ENCODE measurements at places on chromosomes 2 and 18. TPM values are rescaled to one million over a fixed set of nuclear protein-coding genes. Genes with fewer than 3 reads are reported as not detected.
A peak's percentile ranks its signal among the peaks of the same experiment; 100 is the strongest.

DNA sequence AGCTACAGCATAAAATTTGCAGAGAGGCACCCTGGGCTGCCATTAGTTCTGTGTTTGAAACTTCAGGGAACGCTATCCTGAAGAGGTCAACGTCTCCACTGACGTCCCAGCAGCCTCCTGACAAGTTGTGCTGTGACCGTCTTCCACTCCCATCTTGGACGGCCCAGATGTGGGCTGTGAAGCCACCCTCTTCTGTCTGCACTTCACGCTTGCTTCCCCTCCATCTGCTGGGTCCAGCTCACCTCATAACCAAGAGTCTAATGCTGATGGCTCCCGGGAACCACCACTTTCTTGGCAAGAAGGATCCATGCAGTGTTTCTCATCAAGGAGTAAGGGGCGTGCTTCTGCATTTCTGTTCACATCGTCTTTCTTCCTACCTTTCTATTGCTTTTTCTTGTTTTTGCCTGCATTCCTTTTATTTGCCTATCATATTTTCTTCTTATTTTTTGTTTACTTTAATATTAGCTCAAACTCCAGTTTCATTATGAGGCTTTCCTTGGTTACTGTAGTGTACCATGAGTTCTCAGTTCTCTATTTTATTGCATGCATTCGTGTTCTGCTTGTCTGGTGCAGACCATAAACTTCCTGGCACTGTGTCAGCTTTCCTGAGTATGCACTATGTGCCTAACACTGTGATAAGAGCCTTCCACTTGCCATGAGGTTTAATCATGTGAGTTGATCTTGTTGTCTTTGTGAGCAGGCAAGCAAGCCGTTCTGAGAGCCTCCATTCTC lies 631.8 kb upstream of the RAB6C start:
- no peaks in the 10 kb centered on the region for H3K36me3 ChIP-seq
- H3K4me3 ChIP-seq, result no peak overlapping the region
- no peak for DNase-seq
- peaks cover 4% of the 10 kb centered on the region for H3K27me3 ChIP-seq
- no peaks in the 10 kb centered on the region for H3K4me1 ChIP-seq

DNA sequence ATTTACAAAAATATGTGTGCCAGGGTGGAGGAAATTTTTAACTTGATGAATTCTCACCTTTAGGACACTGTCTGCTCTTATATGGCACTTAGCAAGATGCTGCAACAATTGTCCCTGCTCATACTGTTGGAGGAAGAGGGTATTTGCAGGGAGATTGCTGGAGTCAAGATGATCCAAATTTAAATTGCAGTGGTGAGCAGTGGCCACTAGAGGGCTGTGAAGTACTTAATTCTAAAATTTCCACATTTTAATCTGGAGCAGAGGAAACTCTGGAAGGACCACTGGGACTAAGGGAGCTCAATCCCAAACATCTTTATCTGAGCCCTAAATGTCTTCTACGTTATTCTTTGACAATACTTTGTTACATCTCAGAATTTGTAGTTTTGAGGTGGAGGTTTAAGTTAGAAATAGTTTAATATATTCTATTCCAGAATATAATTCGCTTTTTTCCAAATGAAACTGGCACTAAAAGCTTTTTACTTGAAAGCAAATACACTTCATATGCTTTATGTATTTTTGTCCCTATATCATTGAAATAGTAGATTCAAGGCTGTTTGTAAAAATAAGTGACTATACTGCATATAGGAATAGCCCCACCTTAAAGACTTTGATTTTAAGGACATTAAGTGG lies 33.0 kb upstream of the PTH2R start:
- H3K4me3 ChIP-seq, result no peak overlapping the region
- no peaks in the 10 kb centered on the region for H3K36me3 ChIP-seq
- DNase-seq, result no peak
- peaks cover 4% of the 10 kb centered on the region for H3K27me3 ChIP-seq

DNA sequence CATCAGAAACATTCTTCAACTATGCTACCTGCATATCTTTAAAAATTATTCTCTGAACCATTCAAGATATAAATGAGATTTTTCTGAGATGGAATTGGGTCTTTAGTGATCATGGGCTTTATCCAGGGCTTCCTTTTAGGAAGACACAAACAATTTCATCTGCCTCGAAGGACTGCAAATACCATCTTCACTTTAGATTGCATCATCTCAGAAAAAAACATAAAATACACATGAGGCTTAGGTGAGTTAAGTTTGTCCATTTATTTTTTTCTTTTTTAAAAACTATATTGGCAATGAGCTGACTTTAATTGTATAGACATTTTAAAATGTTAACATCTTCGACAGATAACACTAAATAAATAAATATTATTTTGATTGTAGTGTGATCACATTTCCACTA lies 20.1 kb downstream of the TTN start:
- DNase-seq, result no peak
- no peak overlapping the region for H3K4me3 ChIP-seq
- H3K4me1 ChIP-seq, result peaks cover 7% of the 10 kb centered on the region
- no peaks in the 10 kb centered on the region for H3K36me3 ChIP-seq
- no peak overlapping the region for H3K27ac ChIP-seq

DNA sequence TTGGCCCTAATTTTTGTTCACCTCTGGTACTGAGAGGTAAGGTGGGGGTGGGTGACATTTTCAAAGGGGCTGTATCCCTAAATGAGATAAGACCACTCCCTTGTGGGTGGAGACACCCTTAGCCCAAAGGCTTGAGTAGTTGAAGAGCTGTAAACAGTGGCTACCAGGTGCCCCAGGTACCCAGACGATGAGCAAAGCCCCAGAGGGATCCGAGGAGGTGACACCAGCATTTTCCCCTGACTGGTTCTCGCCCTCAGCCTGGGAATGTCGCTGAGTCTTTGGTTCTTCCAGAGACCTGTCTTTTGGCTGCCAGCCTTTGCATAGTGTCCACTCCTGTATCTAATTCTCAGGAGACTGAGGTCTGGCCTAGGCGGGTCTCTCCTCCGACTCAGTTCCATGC lies 36.5 kb downstream of the RRM2 start:
- no peaks in the 10 kb centered on the region for H3K4me1 ChIP-seq
- no peak overlapping the region for H3K27ac ChIP-seq
- H3K27me3 ChIP-seq, result no peaks in the 10 kb centered on the region
- no peak for DNase-seq

GRCh38 chr2:50401772-50402653 lies 629.9 kb downstream of the NRXN1 start:
- no peaks in the 10 kb centered on the region for H3K27me3 ChIP-seq
- H3K4me1 ChIP-seq, result no peaks in the 10 kb centered on the region
- peak; percentile 18 for DNase-seq
- no peak overlapping the region for H3K4me3 ChIP-seq

GRCh38 chr2:95390272-95390880 lies 12.1 kb upstream of the FAHD2A start:
- H3K4me1 ChIP-seq, result no peaks in the 10 kb centered on the region
- H3K27ac ChIP-seq, result no peak overlapping the region
- no peaks in the 10 kb centered on the region for H3K36me3 ChIP-seq
- H3K27me3 ChIP-seq, result no peaks in the 10 kb centered on the region
- no peak overlapping the region for H3K4me3 ChIP-seq

DNA sequence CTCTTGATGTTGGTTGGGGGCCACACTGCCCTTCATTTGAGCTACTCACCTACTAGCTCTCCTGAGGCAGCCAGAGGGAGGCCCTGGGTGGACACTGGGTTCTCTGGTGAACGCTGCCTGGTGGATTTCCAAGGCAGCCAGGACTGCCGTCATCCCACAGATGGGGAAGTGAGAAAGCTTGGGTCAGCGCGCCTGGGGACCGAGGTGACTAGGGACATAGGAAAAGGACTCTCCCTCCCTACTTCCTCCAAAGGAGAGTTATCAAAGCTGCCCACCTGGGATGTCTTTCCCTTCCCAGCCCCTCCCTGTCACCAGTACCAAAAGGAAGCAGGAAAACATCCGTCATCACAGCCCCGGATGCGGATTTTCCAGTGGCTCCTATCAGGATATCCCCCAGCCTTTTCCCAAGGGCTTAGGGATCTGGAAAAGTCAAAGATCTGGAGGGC lies 3.8 kb upstream of the SEMA4C start:
- H3K27ac ChIP-seq, result no peak overlapping the region
- no peak for DNase-seq
- peaks cover 38% of the 10 kb centered on the region for H3K4me1 ChIP-seq
- no peak overlapping the region for H3K4me3 ChIP-seq
- H3K36me3 ChIP-seq, result peaks cover 2% of the 10 kb centered on the region
- H3K27me3 ChIP-seq, result peaks cover 10% of the 10 kb centered on the region

GRCh38 chr2:40680547-40680946 lies 228.7 kb upstream of the SLC8A1 start:
- no peak overlapping the region for H3K27ac ChIP-seq
- no peaks in the 10 kb centered on the region for H3K27me3 ChIP-seq
- no peaks in the 10 kb centered on the region for H3K36me3 ChIP-seq
- no peak for DNase-seq
- H3K4me3 ChIP-seq, result no peak overlapping the region
- peaks cover 3% of the 10 kb centered on the region for H3K4me1 ChIP-seq

DNA sequence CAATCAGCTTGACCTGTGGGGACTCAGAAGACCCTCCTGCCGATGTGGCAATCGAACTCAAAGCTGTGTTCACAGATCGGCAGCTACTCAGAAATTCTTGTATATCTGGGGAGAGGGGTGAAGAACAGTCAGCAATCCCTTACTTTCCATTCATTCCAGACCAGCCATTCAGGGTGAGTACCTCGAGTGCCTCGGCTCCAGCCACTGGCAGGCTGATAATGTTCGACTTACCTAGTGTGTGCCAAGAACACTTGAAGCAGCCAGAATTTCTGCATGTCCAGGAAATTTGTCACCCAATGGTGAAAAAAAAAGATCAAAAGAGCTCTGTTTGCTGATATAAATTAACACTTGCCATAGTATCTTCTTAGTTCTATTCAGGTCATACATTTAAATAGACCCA lies 2.3 kb downstream of the LGALSL start:
- peaks cover 12% of the 10 kb centered on the region for H3K4me1 ChIP-seq
- H3K27ac ChIP-seq, result no peak overlapping the region
- peaks cover 8% of the 10 kb centered on the region for H3K27me3 ChIP-seq
- no peak for DNase-seq

DNA sequence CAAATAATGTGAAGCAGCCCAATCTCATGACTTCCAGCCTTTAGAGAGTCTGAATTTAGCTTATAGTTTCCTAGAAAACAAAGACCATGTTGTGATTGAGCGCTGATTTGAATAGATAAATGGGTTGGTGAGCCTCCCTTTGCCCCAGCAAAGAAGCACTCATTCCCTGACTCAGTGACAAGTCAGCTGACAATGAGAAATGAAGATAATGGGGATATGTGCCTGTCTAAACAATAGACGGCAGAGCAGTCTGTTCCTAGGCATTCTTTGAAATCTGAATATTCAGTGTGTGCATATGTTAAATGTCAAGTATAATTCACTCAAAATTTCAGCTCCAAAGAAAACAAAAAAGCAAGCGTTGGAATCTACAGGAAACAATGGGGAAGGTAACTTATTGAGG lies 34.8 kb upstream of the LINC00305 start:
- no peak overlapping the region for H3K4me3 ChIP-seq
- H3K36me3 ChIP-seq, result no peaks in the 10 kb centered on the region
- no peak for DNase-seq

- no peaks in the 10 kb centered on the region for H3K4me1 ChIP-seq
- H3K4me3 ChIP-seq, result no peak overlapping the region
- H3K27me3 ChIP-seq, result no peaks in the 10 kb centered on the region
- no peak for DNase-seq
- no peak overlapping the region for H3K27ac ChIP-seq
These were observed 58.0 kb downstream of the SLC40A1 start for GRCh38 chr2:189522435-189523151.

DNA sequence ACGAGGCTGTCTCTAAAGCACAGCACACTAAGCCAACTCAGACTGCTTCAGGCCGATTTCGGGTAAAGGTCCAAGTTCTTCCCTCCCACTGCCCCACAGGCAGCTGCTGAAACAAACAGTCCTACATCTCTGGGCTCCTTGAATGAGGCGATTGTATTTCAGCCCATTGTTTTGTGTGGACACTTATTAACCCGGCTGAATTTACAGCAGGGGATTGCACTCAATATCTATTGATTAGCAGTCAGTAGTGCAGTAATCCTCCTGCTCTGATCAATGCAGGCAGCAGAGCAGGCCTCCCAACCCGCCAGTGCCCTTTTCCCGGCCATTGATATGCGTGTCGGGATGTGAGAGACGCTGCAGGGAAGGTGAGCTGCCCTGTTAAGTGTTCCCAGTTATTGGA lies 330.1 kb downstream of the CMPK2 start:
- DNase-seq, result no peak
- H3K4me1 ChIP-seq, result no peaks in the 10 kb centered on the region
- H3K36me3 ChIP-seq, result no peaks in the 10 kb centered on the region
- H3K27me3 ChIP-seq, result peaks cover 13% of the 10 kb centered on the region

GRCh38 chr18:59760619-59761600 lies 63.7 kb upstream of the CCBE1 start:
- H3K4me3 ChIP-seq, result no peak overlapping the region
- no peaks in the 10 kb centered on the region for H3K36me3 ChIP-seq
- H3K27me3 ChIP-seq, result peaks cover 2% of the 10 kb centered on the region
- no peak overlapping the region for H3K27ac ChIP-seq

- H3K27ac ChIP-seq, result no peak overlapping the region
- peak overlapping the region; percentile 34 for H3K4me3 ChIP-seq
- H3K36me3 ChIP-seq, result no peaks in the 10 kb centered on the region
- H3K4me1 ChIP-seq, result peaks cover 29% of the 10 kb centered on the region
These were observed 1.4 kb upstream of the PLCL1 start for GRCh38 chr2:197803033-197803444.

- no peaks in the 10 kb centered on the region for H3K27me3 ChIP-seq
- no peak for DNase-seq
- H3K36me3 ChIP-seq, result peaks cover 6% of the 10 kb centered on the region
- H3K4me3 ChIP-seq, result no peak overlapping the region
These were observed 164.1 kb upstream of the BOD1L2 start for GRCh38 chr18:56982766-56983165.

DNA sequence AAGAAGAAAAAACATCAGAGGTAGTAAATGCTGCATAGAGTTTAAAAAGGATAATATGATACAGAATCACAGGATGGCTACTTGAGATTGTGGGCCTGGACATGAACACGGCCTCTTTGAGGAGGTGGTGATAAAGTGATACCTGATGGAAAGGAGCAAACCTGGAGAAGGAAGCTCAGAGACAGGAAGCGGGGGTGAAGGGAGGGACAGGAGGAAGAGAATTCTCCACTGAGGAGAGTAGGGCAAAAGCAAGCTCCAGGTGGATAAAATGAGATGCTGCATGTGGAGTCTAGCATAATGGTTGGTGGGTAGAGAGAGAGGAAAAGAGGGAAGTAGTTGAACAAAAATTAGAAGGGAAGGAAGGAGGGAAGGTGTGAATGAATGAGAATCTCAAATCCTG lies 77.0 kb upstream of the GALNT3 start:
- peaks cover 12% of the 10 kb centered on the region for H3K4me1 ChIP-seq
- no peak overlapping the region for H3K27ac ChIP-seq
- no peak for DNase-seq
- no peaks in the 10 kb centered on the region for H3K27me3 ChIP-seq
- H3K4me3 ChIP-seq, result no peak overlapping the region

The SLC38A11 gene
- total RNA-seq, result not detected

The PRKAG3 gene
- total RNA-seq, result not detected

The STPG4 gene
- not detected for total RNA-seq

The PAX3 gene
- total RNA-seq, result not detected

The CXCR4 gene
- total RNA-seq, result 57.7 TPM

The KCNG2 gene
- total RNA-seq, result not detected

The GRP gene
- total RNA-seq, result not detected
